ENCODE measurements at places on chromosomes 11 and 22.

DNA sequence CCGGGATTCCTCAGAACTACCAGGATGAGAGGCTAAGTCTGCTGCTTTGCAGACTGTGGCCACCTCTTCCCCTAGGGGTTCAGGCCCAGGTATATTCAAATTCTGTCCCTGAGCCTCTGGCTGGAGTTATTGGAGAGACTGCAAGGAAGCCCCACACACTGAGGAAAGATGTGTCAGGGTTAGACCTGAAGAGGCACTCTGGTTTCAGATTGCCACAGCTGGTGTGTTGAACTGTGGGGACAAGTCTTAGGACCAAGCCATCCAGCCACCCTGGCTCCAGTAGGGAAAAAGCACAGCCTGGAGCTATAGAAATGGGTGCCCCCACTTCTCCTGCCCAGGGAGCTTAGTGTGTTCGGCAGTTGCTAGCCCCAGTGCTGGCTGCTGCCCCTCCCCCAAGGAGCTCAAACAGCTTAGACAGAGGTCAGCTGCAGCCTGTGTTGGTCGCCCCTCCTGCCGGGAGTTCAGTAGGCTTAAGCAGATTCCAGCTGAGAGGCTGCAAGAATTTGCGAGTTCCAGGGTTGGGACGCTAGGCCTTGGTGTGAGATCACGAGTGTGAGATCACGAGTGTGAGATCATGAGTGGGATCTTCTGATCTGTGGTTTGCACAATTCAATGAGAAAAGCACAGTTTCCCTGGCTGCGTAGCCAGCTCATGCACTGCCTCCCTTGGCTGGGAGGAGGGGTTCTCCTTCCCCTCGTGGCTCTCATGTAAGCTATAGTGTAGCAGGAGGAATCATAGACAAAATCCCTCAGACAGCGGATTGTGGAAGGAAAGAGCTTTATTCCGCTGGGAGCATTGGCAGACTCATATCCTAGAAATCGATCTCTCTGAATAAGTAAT, 552.1 kb upstream of the CHORDC1 start:
- no peak for DNase-seq

DNA sequence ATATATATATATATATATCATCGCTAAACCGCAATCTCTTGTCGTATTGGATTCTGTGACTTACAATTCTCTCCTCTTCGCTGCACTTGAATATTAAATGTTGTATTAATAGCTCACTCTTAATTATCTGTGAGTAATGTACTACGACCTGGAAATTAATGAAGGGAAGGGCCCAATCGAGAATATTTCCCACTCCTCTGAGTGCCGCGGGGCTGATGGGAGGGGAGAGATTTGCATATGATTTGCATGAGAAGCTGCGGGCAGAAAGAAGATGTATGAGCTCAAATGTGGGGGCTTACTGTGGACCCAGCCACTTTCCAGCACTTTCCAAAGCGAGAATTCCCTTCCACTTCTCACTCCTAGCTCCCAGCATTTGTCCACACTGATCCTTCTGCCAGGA, 141.2 kb downstream of the MN1 start:
- no peak for DNase-seq

DNA sequence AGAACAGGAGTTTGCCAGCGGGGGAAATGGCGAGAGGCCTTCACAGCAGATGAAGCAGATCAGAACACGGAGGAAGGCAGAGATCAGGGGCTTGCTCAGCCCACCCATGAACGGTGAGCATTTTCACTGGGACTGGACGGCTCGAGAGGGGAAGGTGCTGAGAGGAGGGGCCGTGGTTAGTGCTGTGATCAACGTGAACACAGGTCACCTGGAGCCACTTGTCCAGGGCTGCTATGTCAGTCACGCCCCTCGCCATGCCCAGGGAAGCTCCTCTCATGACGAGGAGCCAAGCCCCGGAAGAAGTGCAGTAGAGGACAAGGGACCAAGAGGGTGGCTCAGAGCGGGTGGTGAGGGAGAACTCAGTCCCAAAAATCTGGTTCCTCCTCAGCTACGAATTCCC, 7.0 kb downstream of the PLA2G6 start:
- DNase-seq = no peak

DNA sequence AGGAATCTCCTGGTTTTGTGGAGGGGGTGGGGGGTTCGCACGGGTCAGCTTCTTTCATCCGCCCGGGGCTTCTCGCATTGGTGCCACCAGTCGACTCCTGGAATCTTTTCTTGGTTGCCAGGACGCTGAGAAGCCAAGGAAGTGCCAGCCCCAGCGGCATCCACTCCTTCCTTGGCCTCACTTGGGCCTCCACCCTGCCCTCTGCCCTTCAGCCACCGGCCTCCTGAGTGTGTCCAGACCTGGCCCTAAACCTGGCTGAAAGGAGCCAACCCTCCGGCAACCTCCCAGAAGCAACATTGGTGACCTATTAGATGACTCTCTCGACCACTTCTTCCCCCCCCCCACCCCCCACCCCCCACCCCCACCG, 518 bp upstream of the GALNT18 start:
- DNase-seq = no peak

GRCh38 chr11:108302121-108302785, 79.4 kb downstream of the ATM start:
- DNase-seq = peak; percentile 3

DNA sequence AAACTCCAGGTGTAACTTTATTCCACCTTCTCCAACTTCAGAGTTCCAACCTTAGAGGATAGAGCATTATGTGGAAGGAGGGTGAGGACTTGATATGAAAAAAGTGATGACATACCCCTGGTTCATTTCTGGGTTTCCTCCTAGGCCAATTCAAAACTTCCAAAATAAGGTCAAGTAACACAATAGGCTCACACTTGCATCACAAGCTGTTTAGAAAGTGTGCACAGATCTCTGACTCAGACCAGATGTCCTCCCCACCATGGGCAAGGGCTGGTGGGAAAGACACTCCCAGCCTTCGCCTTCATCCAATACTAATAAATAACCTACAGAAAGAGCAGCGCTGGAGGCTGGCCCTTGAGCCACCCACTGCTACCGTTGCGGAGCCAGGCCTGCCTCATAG, 5.8 kb upstream of the BUD13 start:
- no peak for DNase-seq

- DNase-seq = no peak
These were observed 13.0 kb downstream of the GALNT18 start for GRCh38 chr11:11608783-11609232.

- DNase-seq = no peak
These were observed 98.6 kb downstream of the ARHGAP8 start for GRCh38 chr22:44850946-44851345.

GRCh38 chr11:102309621-102310541, 7.4 kb upstream of the BIRC3 start:
- DNase-seq = no peak

DNA sequence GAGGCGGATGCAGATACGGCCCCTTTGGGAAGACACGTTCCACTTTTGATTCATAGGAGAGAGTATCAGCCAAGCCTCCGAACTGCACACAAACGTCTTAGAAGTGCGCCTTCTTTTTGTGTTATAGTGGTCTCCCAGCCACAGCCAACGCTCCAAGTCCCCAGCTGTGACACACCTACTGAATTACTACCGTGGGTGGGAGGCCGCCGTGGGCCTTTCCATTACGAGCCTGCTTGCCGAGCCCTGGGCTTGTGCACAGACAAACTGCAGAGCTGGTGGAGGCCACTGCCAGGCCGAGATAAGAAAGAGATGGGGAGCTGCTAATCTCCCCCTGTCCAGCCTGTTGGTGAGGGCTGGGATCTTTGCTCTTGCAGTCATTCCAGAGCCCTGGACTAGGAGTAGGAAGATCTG, 761 bp downstream of the HMBS start:
- no peak for DNase-seq

DNA sequence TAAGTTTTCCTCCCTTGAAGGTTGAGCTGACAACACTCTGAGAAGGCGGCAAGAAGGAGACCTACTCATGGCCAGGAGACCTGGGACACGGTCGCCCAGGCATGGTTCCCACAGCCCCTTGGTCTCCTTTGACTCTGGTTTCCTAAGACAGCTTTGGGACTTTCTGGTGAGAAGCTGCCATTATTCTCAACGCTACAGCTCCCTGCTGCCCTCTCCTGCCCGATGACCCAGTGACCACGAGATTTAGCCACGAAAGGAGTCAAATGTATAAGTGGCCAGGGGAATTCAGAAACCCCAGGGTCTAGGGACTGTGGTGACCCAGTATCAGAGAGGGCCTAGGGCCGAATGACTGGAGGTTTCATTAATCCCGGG, 699 bp upstream of the SDF2L1 start:
- no peak for DNase-seq

- DNase-seq = no peak
These were observed 373.7 kb downstream of the NXPE2 start for GRCh38 chr11:115051938-115052590.

DNA sequence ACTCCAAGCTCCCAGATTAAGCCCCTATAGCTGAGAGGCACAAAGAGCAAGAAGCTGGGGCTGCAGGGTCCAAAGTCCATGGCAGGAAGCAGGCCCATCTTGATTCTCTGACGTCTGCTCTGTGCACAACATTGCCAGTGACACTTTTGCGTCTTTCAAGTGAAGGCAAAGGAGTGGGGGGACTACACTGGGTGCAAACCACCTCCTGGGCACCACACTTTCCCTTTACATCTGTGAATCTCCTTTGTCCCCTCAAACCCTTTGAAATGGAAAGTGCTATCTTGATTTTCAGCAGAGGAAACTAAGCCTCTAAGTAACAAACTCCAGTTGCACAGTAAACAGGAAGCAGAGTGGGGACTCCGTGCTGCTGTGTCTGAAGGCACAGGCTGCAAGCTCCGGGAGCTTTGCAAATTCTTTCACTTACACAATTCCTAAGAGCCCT, 428.0 kb downstream of the LARGE1 start:
- DNase-seq = no peak

DNA sequence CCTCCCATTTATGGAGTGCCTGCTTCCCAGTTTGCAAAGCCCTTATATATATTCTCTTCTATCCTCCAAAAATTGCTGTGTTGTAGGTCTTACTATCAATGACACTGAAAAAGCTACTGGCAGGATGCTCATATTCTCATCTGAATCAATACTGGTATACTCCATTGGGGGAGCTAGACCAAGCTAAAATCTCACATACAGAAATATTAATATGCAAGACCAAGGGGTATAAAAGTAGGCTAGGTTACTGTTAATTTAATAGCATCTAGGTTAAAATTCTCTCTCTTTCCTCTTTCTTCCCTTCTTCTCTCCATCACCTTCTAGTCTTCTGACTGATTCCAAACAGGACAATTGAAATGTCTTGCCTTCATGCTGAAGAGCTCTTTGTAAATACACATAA, 17.1 kb upstream of the BDNF start:
- no peak for DNase-seq

- no peak for DNase-seq
These were observed 5.3 kb downstream of the GLB1L2 start for GRCh38 chr11:134337051-134337450.

DNA sequence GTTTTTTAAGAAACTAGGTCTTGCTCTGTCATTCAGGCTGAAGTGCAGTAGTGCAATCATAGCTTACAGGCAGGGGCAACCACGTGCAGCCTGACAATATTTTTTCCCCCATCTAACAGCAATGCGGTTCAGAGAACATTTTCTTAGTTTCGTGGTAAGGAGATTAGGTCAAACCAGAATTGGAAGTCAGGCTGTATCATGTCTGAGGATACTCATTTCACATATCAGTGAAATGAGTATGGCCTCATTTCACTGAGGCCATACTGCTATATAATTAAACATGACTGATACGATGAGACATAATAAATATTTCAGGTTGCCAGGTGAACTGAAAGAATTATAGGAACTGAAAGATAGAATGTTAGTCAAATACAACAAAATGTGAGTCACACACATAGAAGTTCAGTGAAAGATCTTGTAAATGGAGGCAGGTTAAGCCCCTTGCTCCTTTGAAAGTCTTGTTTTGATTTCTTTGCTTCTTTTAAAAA, 32.5 kb upstream of the IZUMO1R start:
- no peak for DNase-seq

GRCh38 chr22:33224841-33225240, 166.7 kb upstream of the SYN3 start:
- DNase-seq = no peak

DNA sequence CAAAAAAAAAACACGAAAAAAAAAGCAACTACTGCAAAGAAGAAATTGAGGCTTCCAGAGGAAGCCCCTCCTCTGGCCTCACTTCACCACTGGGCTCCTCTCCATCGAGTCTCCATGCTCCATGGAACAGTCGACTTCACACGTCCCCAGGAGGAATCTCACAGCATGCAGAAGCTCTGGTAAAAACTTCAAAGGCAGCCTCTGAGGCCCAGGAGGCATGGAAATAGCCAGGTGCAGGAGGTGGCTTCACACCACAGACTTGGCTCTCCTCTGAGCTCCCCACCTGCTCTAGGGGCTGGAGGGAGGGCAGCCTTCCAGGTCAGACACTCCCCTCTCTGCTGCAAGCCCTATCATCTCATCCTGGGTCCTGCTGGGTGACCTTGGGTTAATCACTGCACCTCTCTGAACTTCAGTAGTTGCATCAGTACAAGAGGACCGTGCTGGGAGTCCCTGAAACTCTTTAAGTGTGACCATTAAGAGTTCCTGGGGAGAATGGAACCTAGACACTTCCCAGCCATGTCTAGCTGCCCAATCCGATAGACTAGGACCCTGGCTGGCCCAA, 8.2 kb downstream of the PDE2A start:
- no peak for DNase-seq

- DNase-seq = no peak
These were observed 64.7 kb upstream of the WT1 start for GRCh38 chr11:32500001-32500400.

DNA sequence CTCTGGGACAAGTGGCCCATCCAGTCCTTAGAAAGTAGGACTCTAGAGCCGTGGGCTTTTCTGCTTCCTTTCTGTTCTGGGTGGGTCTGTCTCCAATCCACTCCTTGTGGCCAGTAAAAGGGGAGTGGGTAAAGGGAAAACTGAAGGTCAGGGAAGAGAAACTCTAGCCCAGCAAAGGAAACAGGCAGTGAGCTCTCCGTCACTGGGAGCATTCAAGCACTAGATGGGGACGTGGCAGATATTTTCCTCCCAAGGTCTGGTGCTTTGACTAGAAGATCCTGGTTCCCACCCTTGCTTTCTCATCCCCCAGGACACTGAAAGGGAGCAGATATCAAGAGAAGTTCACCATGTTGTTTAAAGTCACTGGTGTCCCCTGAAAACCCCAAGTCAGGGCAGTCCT, 42.2 kb downstream of the MACROD1 start:
- DNase-seq = no peak

DNA sequence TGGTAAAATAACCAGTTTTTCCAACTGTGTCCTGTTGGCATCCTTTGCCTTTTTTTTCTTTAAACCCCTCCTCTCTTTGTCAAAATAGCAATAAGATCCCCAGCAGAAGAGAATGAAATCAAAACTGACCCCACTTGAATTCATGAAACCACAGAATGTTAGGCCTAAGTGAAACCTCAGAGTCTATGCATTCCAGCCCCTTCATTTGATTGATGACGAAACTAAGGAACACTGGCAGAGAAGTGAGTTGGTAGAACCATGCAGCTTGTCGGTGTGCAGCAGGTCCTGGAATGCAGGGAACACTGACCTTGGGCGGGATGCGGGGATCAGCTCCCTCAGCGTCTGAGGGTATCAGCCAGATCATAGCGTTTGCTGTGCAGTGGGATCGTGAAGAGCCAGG, 57.5 kb downstream of the GRK3 start:
- no peak for DNase-seq
